ENCODE measurements at places on chromosomes 5 and 9. TPM values are rescaled to one million over a fixed set of nuclear protein-coding genes. Genes with fewer than 3 reads are reported as not detected.

The DOK3 gene
- total RNA-seq, result 0.34 TPM

The PLAC8L1 gene
- not detected for total RNA-seq

The PNPLA7 gene
- total RNA-seq, result 0.23 TPM

The GLDC gene
- total RNA-seq, result 3.5 TPM

Measured in pericardium fibroblast (primary cell).